Activated CD4-positive, alpha-beta T cell treated with anti-CD3 and anti-CD28 coated beads for 24 hours (primary cell): ENCODE measurements at places on chromosomes 5 and 9.

DNA sequence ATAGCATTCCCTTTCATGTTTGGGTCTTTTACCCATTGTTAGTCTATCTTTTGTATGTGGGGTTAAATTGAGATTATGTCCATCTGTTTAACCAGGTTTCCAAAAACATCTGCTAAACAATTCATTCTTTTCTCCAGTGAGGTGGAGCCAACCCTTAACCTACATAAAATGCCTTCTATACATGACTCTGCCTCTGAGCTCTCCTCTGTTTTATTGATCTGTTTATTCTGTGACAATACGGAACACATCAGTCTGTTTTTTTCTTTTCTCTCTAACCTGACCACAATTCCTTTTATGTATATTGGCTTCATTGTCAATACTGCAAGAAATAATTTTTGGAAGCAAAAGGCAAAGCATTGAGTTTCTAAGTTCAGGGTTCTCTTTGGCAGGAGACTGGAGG lies 9.9 kb upstream of the ARL15 start:
- DNase-seq = no peak

GRCh38 chr5:78534148-78534904 lies 114.2 kb downstream of the LHFPL2 start:
- no peak for DNase-seq

GRCh38 chr5:149869411-149869821 lies 75.2 kb downstream of the PDE6A start:
- DNase-seq = no peak

- no peak for DNase-seq
Observed at GRCh38 chr9:15889555-15889954, 336.7 kb downstream of the CCDC171 start.

- no peak for DNase-seq
Observed at GRCh38 chr5:154698763-154699162, 56.4 kb upstream of the LARP1 start.

- no peak for DNase-seq
Observed at GRCh38 chr5:81779916-81780266, 29.0 kb upstream of the SSBP2 start.

DNA sequence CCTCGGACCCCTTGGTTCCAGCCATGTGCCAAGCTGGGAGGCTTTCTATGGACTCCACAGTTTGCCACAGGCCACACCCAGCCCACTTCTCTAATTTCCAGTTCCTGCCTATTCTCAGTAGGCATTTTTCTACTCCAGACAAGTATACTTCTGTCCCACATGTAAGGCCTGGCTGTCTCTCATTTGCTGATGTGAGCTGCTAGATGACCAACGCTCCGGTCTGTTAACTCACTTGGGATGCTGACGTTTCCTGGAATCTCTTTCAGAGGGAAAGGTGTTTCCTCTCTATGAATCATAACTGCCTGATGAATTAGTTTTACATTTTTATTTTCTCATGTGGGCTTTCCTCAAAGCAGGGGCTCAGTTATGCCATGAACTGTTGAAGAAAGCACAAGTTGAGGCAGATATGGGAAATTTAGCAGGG lies 36.3 kb downstream of the ERGIC1 start:
- no peak for DNase-seq

DNA sequence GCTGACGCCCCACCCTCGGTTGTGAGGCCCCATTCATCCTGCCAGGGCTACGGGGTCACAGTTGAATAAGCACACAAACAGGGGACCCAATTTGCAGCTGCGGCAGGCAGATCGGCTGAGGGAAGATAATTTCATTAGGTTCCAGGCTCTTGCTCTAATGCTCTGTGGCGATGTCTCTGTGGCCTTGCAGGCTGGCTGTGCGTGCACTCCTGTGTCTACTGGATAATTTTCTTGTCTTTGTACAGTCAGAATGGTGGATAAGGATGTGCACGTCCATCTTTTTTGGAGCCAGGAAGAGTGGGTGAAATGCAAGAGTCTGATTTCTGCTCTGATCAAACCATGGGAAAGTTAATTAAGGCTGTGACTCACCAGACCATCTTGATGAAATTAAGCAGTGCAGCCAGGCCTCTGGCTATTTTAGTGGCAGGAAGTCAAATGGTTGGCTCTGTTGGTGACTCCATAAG lies 39.2 kb downstream of the NSG2 start:
- no peak for DNase-seq

DNA sequence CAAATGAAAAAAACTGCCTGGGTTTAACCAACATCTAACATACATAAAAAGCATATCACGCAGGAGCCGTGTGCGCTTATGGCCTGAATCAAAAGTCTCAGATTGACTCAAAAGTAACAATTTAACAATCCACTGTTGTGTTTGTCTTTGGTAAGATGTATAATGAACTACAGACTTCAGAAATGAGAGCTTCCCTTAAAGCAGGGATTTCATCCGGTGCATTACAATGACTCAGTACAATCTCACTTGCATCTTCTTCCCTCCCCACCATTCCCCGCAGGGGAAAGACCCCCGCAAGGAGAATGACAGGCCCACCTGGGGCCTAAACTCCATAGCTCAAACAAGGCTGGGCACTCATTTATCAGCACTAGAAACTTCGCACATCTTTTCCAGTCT lies 1.4 kb downstream of the ZFR start:
- no peak for DNase-seq

DNA sequence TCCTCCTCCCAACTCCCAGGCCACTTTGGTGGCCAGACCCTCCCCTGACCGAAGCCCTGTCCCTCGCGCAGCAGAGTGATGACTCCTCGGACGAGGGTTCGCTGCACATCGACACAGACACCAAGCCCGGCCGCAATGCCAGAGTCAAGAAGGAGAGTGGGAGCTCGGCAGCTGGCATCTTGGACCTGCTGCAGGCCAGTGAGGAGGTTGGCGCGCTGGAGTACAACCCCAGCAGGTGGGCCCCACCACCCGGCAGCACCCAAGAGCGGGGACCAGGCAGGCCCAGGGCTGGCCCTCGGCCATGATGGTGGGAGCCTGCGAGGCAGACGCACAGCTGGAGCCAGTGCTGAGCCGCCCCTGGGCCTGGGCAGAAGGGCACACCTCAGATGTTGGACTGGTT lies 90.6 kb downstream of the PHF2 start:
- DNase-seq = no peak

- no peak for DNase-seq
Observed at GRCh38 chr5:149559706-149560105, 8.5 kb upstream of the CSNK1A1 start.

DNA sequence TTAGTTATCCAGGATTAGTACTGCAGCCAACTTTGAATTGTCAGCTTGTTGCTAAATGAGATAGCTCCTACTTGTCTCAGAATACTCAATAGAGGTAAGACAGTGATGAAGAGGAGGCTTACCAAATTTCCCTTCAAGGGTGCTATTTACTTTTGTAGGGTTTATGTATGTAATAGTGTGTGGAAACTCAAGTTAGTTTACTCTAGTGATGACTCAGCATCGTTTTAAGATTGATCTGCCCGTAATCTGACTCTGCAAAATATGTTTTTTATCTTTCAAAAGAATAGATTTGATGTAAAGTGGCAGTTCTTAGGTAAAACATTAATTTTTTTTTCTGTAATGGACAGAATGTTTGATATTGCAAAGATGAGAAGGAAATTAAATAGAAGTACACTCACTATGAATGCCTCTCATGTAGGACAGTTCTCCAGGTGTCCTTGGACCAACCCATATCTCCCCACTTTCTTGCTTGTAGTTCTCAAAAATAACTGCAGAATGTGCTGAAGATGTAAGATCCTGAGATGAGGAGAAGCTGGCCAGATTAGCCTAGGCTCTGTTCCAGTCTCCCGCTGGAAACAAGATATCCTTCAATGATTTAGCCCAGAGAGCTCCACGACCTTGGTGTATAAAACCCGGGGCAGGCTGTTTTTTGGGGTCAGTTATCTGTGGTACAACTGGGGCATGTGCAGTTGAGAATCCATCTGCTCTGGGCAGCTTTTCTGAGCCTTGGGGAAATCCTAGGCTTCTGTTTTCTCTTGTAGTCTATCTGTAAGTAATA lies 24.4 kb upstream of the MROH2B start:
- no peak for DNase-seq

GRCh38 chr9:87167582-87167981 lies 220.3 kb upstream of the GAS1 start:
- DNase-seq = no peak

DNA sequence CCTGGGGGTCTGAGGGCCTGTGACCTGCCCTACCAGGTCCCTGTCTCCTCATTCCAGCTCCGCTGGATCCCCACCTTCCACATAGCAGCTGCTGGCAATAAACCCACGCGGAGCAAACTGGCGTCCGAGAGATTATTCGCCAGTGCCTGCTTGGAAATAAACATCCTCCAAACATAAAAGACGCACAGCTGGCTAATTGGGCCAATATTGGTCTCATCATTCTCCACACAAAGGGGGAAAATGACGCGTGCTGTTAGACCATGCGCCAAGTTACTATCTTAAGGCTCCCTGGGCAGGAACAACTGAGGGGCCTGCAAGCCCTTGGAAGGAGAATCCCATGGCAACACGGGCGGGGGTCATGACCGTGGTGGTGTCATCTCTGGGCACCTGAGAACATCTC lies 73.3 kb upstream of the SARDH start:
- DNase-seq = no peak

GRCh38 chr5:93601071-93601801 lies 18.2 kb downstream of the NR2F1 start:
- DNase-seq = no peak

DNA sequence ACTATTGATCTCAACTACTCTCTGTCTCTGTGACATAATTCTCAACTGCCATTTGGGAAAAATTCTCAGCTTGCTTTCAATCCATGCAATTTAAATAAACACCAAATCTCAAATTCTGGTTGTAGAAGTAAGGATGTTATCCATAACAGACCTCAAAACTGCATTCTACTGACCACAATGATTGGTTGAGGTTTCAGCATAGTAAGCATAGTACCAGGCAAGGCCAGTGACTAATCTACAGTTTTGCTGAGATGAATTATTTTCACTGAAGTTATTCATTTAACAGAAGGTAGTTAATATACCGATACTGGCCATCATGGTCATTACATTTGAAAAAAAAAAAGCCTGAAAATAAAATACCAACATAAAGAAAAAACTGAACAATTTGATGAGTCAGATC lies 488.0 kb upstream of the CDH18 start:
- DNase-seq = no peak
